ENCODE measurements at places on chromosomes 5 and 9.

DNA sequence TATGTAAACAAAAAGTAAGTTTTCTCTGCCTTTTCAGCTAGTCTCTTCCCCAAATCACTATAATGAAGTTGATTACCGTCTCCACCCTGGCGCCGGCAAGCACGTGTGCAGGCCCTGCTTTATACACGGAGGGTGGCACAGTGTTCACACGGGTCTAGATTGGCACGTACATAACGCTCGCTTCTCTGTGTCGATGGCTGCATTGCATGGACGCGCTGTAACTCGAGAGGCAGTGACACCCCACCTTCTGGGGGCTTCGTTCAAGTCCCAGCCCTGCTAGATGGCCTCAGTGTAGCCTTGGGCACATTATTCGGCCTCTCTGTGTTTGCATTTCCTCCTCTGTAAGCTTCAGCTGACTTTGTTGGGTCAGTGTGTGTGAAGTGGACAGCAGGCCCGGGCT lies 223.9 kb downstream of the FANCC start:
- DNase-seq: no peak

DNA sequence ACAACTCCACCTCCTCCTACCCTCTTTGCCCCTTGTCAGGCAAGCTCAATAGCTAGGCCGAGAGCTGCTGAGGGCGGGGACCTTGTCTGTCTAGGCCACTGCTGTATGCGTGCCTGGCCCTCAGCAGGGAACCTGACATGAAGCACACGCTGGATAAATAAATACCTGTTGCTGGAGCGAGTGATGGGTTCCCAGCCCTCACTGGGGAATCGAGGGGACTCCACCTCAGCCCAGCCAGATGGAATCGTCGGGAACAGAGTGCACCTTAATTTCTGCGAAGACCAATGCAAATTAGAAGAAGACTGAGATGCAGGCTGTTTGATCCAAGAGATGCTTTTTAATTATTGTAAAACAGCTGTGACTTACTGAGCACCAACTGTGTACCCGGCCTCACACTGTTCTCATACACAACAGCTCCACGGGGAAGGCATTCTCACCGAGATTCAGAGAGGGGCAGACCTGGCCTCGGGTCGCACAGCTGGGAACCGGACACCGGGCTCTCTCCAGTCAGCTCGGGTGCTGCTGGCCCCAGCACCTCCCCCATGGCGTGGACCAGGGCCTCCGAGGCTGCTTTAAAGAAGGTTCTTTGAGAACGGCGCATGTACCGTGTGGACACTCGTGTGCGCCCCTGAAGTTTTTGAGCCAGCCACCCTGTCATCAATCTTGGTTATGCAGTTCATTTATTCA lies 109.7 kb upstream of the IER5L start:
- no peak for DNase-seq

GRCh38 chr5:130035388-130035787 lies 131.1 kb downstream of the CHSY3 start:
- no peak for DNase-seq

DNA sequence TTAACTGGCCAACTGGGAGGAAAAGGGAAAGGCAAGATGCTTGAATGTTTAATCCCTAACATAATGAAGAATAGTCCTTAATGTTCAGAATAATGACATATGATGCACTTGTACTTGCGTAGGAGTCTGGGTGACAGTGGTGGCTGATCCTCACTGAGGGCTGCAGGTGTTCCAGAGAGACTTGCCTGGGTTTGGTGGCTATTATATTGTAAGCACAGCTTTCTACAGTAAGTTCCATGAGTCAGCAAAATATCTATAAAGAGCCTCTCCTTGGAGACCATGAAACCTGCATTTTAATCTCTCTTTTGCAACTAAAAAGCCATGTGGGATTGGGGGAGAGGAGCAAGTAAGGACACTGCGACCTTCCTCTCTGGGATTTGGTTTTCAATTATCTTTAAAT lies 1.9 kb upstream of the NPR2 start:
- DNase-seq: no peak

DNA sequence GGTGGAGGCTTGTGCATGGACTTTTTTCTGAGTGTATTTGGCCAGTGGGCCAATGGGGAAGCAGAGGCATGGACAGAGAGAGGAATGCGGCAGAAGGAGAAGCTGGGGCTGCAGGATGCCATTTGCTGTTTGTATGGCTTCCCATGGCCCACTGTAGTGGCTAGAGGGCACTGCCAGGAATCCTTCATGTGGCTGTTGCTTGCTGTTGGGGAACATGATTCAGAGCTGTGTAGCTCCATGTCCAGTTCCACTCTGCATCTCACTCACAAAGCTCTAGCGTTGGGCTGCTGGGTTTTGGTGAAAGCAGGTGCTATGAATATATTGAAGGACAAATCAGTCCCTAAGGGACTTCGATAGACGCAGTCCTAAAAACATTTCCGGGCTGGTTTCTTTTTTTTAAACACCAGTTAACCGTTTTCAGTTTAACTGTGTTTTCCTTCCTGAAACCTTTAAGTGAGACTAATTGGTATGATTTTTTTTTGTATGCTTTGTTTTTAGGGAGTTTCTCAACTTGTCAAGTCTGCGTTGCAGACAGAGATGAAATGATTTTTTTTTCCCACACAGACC lies 51.3 kb downstream of the SLC22A5 start:
- peak; percentile 63 for DNase-seq

DNA sequence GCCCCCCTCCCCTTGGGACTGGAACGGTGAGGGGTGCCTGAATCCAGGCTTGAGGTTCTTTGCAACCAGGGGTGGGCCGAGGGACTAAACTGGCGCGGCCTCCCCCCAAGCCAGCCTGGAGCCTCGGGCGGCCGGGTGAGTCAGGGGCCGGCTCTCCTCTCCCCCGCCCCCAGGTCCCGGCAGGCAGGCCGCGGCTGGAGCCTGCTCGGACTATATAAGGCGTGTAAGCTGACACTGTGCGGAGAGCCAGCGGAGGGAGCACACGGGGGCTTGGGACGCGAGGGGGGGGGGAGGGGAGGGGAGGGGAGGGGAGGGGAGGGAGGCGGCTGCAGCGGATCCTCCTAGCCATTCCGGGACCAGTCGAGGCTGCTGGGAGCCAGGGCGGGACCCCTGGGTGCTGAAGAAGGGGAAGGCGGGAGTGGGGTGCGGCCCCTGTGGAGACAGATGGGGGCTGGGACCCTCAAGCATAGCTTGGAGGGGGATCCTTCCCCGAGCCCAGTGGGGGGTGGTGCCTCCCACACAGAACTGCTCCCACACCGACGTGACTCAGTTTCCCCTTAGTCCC lies 595 bp downstream of the PDLIM7 start:
- no peak for DNase-seq

- peak; percentile 59 for DNase-seq
These were observed 12.3 kb downstream of the CCNH start for GRCh38 chr5:87400305-87400899.

- no peak for DNase-seq
These were observed 84.8 kb downstream of the FBXL17 start for GRCh38 chr5:108297042-108297601.

GRCh38 chr9:17847908-17848307 lies 269.0 kb downstream of the SH3GL2 start:
- no peak for DNase-seq

DNA sequence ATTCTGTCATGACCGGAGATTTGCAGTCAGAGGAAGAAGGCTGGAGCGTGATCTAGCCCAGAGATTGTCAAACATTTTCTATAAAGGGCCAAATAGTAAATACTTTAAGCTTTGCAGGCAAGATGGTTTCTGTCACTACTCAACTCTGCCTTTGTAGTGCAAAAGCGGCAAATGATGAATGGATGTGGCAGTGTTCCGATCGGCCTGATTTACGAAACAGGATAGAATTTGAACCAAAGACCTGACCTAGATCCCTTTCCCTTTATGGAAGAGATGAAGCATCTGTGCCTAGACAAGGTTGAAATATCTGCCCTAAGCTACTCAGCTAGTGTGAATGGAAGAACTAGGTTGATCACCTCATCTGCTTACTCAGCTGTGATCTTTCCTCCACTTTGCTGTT lies 209.5 kb downstream of the YTHDC2 start:
- DNase-seq: no peak
